AG04450 (cell line): ENCODE measurements at places on chromosomes 11 and 22.

DNA sequence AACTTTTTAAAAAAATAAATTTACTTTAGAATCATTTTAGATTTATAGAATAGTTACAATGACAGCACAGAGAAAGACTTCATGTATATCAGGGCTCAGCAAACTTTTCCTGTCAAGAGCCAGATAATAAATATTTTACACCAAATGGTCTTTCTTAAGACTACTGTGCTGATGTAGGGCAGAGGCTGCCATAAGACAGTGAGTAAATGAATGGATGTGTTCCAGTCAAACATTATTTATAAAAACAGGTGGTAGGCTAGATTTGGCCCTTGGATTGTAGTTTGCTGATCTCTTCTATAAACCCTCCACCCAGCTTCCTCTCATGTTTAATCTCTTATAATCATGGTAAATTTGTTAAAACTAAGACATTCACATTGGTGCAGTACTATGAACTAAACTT is 33.0 kb downstream of the CECR2 start:
- DNase-seq = no peak

GRCh38 chr11:69817265-69818230 is 1.7 kb downstream of the FGF3 start:
- no peak for DNase-seq

GRCh38 chr22:33757802-33758483 is 162.3 kb downstream of the LARGE1 start:
- DNase-seq = no peak

- DNase-seq = no peak
Measured at GRCh38 chr11:68224606-68225005, 11.5 kb upstream of the KMT5B start.

- DNase-seq = no peak
Measured at GRCh38 chr11:65262381-65262680, 569 bp downstream of the POLA2 start.

- DNase-seq = no peak
Measured at GRCh38 chr22:17379944-17380343, 10.7 kb downstream of the CECR2 start.

DNA sequence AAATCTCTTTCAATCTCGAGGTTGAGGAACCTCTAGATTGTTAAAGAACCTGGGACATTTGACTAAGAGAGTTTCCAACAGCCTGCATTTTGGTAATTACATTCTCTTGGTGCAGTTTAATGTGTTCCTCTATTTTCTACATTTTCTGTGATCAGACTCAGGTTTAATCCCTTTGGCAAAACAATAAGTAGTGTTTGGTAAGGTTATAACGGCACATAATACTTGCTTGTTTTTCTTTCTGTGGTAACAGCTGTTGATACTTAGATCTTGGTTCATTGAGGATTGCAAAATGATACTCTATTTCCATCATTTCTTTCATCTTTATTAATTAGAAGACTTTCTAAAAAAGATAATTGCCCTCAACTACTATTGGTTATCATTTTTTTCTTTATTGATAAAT is 271.3 kb downstream of the SBF2 start:
- no peak for DNase-seq

- DNase-seq = peak; percentile 39
Measured at GRCh38 chr22:33302049-33302545, 243.9 kb upstream of the SYN3 start.

- no peak for DNase-seq
Measured at GRCh38 chr11:125370561-125371389, 125.3 kb downstream of the FEZ1 start.

- DNase-seq = no peak
Measured at GRCh38 chr22:28874061-28874460, 9.3 kb upstream of the ZNRF3 start.

DNA sequence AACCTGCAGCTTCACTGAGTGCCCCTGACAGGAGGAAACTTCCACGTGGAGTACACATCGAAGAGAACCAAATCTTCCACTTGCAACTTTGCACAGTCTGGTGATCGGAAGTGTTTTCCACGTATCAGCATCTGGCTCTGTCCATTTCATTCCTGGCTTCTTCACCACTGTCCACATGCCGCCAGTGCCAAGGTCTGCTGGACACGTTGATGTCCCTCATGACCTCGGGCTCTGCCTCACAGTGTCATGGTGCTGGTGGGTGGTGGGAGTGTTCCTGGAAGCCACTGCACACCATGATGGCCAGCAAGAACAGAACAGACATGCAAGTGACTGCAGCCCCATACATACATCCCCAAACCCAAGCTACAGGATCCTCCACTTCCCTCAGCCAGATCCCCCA is 48.4 kb downstream of the WNT11 start:
- no peak for DNase-seq

GRCh38 chr11:30059172-30059815 is 42.5 kb upstream of the KCNA4 start:
- no peak for DNase-seq

DNA sequence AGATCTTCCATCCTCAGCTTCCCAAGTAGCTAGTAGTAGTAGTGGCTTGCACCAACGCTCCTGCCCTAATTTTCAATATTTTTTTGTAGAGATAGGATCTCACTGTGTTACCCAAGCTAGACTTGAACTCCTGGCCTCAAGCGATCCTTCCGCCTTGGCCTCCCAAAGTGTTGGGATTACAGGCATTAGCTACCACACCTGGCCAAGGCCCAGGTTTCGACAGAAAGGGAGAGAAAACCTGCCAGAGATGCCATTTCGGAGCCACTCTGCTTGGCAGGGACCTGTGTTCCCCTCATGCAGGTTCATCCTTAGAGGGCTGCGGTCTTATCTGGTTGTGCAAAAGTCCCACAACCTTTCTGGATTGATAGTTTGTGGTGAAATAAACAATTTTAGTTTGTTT is 41.4 kb downstream of the FAM83F start:
- no peak for DNase-seq
